ENCODE measurements at places on chromosomes 16 and 17. TPM values are rescaled to one million over a fixed set of nuclear protein-coding genes. Genes with fewer than 3 reads are reported as not detected.

- DNase-seq: no peak
These were observed at the start of gene WFDC1 for GRCh38 chr16:84294531-84295142. Gene WFDC1 (plus strand): TSS chr16:84294878. CDS start chr16:84294972, 94 bp downstream.

DNA sequence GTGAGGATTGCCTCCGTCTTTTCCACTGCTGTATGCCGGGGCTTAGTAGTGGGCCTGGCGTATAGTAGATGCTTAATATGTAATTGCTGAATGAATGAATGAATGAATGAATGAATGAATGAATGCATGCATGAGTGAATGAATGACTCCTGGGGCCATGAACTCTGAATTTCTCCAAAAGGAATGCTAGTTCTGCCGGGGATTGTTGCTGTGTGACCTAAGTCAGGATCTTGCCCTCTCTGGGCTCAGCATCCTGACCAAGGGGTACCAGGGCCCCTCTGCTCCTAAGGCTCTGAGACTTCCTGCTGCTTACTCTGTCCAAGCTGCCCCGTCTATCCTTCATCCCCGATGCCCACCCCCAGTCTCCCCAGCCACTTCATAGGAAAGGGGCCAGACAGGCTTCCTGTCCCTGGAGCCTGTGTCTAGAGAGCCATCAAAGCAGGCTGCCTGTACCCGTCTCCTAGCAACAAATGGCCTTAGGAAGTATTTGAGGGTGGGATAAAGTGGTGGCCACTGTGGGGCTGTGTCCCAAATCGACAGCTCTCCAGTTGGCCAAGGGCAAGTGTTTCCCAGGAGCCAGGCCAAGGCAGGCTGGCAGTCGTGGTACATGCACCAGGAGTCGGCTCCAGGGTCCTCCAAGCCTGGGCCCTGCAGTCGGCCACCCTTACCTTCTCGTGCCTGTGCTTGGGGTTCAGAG lies 11.6 kb upstream of the MPRIP start:
- peak; percentile 68 for DNase-seq

GRCh38 chr16:60646631-60647030 lies 1389.6 kb downstream of the CDH8 start:
- DNase-seq: no peak

GRCh38 chr16:18932243-18932987 lies 6.2 kb upstream of the SMG1 start:
- no peak for DNase-seq

The PRSS27 gene
- 2.8 TPM for total RNA-seq

DNA sequence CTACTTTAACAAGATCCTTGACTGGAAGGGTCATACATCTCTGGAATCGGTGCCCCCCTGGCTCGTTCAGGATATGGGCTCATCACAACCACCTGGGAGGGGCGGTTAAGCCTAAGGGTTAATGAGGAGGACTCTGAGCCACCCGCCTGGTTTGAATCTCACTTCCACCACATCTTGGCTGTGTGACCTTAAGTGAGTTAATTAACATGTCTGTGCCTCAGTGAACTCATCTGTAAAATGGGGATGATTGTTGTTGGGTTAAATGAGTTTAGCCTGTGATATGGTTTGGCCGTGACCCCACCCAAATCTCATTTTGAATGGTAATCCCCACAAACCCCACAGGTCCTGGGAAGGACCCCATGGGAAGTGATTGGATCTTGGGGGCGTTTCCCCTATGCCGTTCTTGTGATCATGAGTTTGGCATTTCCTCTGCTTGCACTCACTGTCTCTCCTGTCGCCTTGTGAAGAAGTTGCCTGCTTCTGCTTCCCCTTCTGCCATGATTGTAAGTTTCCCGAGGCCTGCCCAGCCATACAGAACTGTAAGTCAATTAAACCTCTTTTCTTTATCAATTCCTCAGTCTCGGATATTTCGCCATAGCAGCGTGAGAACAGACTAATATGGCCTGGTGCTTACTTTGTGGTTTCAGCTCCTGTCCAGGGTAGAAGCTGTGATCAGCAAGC lies 214.0 kb upstream of the CIBAR2 start:
- DNase-seq: no peak

The HSD17B2 gene
- not detected for total RNA-seq

DNA sequence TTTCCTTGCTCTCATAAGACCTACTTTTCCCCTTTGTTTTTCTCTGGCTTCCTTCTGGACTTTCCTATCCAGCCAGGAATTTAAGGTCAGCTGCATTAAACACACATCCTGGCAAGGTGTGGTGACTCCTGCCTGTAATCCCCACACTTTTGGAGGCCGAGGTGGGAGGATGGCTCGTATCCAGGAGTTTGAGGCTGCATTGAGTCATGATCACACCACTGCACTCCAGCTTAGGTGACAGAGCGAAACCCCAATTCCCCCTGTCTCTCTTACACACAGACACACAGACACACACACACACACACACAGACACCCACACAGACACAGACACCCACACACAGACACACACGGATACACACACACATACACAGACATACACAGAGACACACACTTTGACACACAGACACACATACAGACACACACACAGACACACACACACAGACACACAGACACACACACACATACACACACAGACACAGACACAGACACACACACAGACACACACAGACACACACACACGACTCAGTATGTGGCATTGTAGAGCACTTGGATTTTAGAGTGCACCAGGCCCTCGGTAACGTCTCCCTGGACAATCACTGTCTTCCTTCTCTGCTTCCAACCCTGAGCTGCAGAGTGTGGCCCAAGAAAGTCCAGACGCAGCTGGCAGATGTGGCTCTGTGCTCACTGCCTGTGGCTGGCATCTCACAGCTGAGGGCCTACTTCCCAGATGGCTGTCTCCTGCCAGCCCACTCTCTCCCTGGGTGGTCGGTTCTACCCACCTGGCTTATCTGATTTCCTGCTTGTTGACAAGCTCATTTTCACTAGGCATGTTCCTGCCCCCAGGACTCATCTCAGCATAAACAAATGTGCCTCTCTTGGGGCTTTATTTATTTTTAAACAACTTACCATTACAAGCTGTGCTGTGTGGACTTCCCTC lies 39.0 kb downstream of the NLRP1 start:
- peak; percentile 40 for DNase-seq

DNA sequence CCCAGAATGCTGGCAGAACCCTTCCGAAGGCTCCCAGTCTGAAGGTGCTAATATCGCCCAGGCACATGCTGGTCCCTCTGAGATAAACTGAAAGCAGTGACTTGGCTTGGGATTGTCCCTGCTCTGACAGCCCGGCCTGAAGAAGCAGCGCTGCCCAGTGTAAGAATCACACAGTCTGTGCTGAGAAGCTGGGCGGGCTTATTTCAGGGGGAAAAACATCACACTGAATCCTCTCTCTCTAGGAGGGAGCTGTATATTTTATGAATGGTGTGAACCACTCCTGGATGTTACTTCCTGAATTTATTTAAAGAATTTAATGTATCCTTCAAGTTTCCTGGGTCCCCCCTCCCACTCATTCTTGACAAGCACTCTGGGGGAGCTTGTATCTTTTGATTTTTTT lies 36.3 kb downstream of the GAS7 start:
- DNase-seq: no peak

- DNase-seq: no peak
These were observed 1.6 kb downstream of the RND2 start for GRCh38 chr17:43026595-43026994.

GRCh38 chr16:23803591-23804123 lies 32.1 kb upstream of the PRKCB start:
- DNase-seq: no peak

DNA sequence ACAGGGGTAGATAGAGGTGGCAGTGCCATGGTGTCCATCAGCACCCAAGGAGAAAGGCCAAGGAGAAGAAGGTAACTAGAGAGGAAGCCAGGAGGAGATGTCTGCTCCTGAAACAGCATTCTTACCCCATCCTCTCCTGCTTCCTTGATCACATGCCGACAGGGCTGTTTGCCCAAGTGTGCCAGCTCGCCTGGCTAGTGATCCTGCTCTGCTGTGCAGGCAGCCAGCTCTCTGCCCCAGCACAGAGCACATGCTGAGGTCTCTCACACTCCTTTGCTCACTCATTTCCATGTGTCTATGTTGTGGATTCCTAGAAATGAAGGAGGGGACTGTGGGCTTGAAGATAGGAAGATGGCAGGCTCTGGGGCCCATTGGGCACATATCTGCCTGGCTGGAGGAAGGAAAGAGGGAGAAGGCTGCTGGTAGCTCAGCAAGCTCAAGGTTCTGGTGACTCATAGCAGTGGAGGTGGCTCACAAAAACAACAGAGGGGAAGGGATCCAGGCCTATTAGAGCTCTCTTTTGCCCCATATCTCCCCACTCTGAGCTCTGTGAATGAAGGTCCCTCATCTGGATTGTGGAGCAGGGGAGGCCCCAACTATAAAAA lies 54.3 kb downstream of the NEUROD2 start:
- DNase-seq: no peak

Measured in chondrocyte (in vitro differentiated cells).